ENCODE measurements at places on chromosomes 2 and 18.

- no peak for DNase-seq
Observed at GRCh38 chr2:46351750-46352138, 54.5 kb downstream of the EPAS1 start.

DNA sequence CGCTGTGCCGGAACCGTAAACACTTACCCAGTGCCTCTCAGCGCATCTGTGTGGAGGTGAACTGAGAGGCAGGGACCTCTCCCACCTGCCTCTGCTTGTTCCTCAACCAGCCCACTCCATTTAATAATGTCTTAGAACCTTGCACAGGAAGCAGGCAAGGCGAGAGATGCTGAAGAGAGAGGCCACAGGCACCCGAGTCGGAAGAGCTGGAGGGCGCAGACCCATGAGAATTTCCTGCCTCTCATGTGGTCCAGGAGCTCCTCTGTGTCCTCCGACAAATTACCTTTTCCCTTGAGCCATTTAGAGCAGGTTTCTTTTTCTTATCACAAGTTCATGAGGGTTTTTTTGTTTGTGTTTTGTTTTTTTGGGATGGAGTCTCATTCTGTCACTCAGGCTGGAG is 4.9 kb upstream of the RFX8 start:
- no peak for DNase-seq

GRCh38 chr18:75491361-75491760 is 63.9 kb upstream of the SMIM21 start:
- no peak for DNase-seq

- DNase-seq, result no peak
Observed at GRCh38 chr2:70011786-70012185, 50.4 kb upstream of the ASPRV1 start.

- no peak for DNase-seq
Observed at GRCh38 chr2:188975497-188976102, 1.4 kb downstream of the COL3A1 start.

DNA sequence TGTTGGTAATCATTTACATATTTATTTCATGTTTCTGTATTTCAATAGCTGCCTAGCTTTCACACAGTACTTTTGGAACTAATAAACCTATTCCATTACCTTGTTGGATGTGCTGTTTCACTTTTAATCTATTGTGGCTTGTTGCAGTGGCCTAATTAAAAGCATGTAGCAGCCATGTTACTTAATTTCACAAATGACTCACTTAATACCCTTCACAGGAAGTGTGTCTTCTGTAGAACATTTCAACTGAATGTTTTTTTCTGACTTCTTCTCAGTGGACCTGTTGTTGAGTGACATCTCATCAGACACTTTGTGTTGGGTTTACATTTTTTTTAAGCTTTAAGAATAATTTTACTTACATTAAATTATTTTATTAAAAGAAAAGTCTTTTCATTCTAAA is 260.5 kb upstream of the THUMPD2 start:
- DNase-seq, result peak; percentile 43
